Muscle of back (tissue), 13 donors: ENCODE measurements at places on chromosomes 2 and 18.

DNA sequence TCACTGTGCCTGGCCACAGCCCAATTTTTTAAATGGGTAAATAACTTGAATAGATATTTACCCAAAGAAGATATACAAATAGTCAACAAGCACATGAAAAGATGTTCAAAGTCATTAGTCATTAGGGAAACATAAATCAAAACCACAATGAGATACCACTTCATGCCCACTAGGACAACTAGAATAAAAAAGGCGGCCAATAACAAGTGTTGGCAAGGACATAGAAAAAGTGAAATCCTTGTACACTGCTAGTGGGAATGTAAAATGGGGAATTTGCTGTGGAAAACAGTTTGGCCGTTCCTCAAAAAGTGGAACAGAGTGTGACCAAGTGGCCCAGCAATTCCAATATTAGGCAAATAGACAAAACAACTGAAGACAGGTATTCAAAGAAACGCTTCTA lies 270.1 kb downstream of the TFCP2L1 start:
- no peak for DNase-seq

GRCh38 chr2:191049728-191050639 lies 36.0 kb upstream of the STAT1 start:
- DNase-seq, result peak; percentile 85

DNA sequence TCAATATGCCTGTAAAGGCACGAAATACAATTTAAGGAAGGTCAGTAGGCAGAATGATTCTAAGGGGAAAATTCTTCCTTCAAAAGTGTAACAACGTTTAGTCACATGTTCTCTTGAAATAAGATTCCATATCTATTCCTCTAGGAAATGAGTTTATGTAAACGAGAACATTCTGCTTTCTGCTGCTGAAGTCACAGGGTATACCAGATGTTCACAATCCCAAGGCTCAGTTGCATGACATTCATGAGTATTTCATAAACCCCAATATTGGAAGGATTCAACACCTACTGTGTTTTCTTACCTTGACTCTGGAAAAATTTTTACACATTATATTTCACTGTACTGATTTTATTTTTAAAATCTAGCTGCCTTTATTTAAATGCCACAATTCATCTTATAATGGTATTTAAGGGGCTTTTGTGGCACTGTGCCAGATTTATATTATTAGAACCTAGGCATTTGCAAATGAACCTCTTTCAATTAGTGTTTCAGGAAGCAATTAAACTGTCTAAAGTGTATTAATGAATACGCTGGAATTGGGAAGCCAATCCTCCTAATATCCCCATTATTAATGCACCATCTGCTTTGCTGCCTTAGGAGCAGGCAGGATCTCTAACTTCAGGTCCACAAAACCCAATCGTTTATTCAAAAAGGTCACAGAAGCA lies 542.6 kb upstream of the KLHL29 start:
- no peak for DNase-seq

DNA sequence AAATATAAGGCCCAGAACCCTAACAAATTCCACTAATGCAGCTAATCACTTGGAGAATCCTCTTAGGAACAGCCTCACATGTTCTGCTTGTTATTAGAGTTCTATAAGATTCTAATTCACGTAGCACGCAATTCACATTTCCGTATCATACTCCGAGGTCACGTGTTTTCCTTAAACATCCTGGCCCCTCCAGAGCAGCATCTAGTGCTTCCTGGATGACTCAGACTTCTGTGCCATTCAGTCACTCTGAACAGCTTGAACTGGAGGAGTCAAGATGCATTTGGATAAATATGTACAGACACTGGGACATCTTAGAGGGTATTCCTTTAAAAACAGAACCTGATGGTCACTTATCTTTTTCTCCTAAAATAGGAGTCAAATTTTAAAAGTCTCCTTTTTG lies 156.5 kb downstream of the MYO5B start:
- no peak for DNase-seq

GRCh38 chr2:66191311-66191710 lies 243.6 kb upstream of the MEIS1 start:
- no peak for DNase-seq

GRCh38 chr2:215104226-215104625 lies 34.2 kb downstream of the ABCA12 start:
- no peak for DNase-seq
